ENCODE measurements at places on chromosomes 1 and 21.

- peak; percentile 4 for DNase-seq
Measured at GRCh38 chr1:106651028-106651762, 405.3 kb upstream of the PRMT6 start.

- no peak for DNase-seq
Measured at GRCh38 chr1:53410701-53411100, 48.5 kb upstream of the DMRTB1 start.

GRCh38 chr1:212718499-212718898 is 18.9 kb upstream of the BATF3 start:
- no peak for DNase-seq

DNA sequence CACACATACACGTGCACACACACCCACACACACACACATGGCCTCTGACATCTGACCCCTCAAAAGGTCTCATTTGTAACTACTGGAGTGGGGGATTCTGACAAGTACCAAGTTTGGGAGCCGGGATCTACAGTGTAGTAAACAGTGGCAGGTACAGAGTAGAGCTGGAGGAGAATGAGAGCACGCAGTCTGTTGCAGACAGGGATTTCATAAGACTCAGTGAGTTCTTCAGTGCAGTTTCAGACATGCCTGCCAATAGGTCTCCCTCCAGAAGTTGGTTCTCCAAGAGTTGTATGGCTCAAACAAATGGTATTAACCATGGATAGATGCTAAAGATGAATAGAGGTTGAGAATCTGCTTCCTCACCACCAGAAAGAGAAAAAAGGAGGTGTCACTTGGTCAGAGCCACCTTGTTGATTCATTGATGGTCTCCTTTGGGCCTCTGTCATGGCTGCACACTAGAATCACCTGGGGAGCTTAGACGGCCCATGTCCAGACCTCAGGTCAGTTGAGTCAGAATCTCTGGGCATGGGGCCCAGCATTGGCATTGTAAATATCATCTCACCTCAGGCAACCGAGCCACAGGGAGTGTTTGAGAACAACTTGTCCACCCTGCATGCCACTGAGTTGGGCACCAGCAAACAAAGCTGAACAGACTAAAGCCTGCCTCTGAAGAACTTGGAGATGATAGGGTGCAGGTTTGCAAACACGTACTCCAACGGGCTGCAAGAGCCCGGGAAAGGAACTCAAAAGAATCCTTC is 122.1 kb downstream of the EDEM3 start:
- no peak for DNase-seq

- no peak for DNase-seq
Measured at GRCh38 chr1:60235275-60235674, 161.7 kb upstream of the C1orf87 start.

- DNase-seq = peak; percentile 57
Measured at GRCh38 chr1:229093609-229094336, 177.1 kb upstream of the RAB4A start.

- DNase-seq = no peak
Measured at GRCh38 chr1:200837931-200838571, 34.7 kb upstream of the GPR25 start.

DNA sequence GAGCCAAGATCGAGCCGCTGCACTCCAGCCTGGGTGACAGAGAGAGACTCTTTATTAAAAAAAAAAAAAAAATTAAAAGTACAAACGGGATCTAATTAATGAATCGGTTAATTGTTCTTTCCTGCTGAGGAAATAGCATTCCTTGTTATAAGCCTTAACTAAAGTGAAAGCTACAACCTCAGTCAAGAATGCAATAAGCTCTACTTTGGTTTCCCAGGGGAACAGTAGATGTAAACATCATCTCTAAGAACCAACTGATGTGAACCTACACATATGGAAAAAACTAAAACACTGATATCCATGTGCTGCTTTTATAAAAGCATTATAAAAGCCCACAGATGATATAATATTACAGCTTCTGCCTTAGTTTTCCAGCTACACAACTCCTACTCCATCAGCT is 41.9 kb downstream of the LPGAT1 start:
- no peak for DNase-seq

GRCh38 chr1:232484856-232485255 is 145.1 kb downstream of the SIPA1L2 start:
- no peak for DNase-seq

GRCh38 chr1:240877605-240878004 is 265.6 kb upstream of the GREM2 start:
- DNase-seq = no peak

DNA sequence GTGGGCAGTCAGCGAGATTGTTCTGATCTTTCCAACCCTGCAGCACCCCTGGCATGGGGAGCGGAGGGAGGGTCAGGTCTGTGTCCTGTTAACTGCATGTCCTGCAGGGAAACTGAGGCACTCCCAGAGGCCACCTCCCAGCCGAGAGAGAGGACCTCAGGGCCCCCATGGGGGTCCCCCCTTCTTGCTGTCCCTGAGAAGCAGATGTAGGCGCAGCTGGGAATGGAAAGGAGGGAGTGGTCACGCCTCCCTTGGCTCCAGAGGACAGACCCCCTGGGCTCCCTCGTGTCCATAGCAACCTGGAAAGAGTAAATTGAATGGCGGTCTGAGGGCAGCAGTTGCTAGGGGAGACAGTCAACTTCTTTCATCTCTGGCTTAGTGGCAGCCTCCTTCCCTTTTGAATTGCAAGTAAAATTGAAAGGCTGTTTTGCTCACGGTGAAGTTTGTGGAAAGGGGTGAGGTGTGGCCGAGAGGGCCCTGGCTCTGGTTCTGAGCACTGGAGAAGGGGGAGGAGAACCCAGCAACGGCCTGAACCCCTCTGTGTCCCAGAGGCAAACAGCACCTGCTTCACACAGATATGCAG is 4.9 kb downstream of the CROCC start:
- peak; percentile 26 for DNase-seq

DNA sequence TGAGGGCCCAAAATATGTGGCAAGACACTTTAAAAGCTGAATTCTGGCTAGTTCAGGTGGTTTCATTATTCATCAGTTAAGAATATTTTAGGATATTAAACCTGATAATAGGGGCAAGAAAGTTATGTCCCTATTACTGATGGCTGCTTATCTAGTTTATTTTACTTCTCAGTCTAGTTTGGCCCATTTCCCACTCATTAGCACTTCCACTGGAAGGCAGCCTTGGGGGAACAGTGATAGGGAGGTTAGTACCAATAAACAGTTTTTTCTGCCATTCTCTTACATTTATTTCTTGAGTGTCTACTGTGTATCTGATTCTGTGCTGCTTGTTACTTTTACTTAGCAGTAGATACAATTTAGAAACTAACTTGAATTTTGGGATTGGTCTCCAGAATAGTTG is 9.0 kb downstream of the PPP1R12B start:
- DNase-seq = no peak

DNA sequence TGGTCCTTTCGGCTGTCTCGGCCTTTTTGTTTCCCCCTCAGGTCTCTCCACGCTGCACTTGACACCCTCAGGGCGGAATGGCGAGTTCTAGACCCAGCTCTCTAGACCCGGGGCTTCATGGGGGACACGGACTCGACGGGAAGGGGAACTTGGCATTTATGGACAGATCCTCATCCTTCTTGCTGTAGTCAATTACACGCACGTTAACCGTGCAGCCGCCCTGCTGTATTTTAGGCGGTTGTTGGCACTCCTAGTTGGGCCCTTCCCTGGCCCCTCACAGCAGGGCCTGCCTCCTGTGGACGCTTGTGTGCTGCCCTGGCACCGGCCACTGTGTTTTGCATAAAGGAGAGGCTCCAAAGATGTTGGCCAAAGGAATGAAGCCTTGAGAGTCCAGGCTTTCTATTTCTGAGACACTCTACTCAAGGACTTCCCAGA is 558 bp upstream of the BTG3 start:
- peak; percentile 42 for DNase-seq

- no peak for DNase-seq
Measured at GRCh38 chr1:94721240-94721639, 98.9 kb upstream of the SLC44A3 start.

DNA sequence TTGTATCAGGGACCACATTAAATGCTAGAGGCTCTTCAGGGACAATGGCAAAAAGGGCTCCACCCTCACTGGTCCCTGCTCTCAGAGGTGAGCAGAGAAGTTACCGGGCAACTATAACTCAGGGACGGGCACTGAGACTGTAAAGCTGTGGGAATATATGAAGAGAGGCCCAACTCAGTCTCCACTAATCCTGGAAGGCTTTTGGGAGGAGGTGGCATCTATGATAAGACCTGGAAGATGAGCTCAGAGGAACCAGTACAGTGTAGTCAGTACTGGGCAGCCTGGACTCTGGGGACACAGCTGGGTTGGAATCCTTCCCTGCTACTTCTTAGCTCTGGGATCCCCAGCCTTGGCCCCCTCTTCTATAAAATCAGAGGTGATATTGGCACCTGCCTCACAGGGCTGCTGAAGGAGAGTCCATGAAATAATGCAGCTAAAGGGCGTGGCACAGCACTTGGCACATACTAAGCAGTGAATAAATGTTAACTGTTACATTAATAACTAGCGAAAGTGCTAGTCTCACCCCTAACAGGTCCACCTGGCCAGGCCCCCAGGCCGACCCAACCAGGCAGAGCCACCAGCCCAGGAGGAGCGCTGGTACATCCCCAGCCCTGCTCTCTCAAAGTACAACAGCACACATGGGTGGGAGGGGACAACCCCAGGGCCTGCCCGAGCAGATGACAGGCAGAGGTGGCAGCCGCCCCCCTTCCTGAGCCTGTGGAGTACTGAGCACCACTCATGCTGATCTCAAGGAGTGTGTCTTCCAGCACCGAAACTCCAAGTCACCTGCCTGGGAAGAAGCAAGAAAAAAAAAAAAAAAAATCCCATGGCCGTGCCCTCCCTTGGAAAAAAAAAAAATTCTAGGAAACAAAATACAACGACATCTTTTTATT is 62.7 kb downstream of the CASZ1 start:
- DNase-seq = no peak

DNA sequence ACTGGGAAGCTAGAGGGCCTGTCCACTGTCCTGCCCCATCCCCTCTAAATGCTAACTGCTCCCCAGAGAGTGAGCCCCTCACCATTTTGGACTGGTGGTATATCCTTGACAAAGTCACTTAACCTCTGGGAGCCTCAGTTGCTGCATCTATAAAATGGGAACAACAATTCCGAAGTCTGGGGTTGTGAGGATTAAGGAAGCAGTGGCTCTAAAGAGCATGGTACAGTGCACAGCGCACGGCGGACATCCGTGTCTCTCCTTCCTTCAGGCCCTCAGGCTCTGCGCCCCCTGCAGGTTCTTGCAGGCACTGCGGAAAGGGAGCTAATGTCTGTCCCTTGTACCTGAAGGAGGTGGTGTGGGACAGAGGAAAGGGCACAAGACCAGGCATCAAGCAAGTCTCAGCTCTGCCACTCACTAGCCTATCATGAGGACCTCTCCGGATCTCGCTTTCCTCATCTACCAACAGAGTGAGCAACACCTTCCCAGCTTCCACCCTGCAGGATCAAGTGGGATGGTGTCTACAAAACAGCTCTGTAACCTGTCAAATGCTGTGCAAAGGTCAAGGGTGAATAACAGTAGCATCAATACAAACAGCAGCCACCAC is 20.1 kb downstream of the ECE1 start:
- DNase-seq = peak; percentile 75

DNA sequence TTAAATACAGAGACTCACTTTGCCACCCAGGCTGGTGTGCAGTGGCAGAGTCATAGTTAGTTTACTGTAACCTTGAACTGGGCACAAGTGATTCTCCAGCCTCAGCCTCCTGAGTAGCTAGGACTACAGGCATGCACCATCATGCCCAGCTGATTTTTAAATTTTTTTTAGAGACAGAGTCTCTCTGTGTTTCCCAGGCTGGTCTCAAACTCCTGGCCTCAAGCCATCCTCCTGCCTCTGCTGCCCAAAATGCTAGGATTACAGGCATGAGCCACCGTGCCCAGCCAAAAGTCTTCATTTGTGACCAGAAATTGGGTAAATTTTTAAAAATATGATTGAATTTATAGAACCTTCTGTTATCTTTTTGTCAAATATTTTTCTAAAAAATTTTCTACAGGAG is 17.9 kb upstream of the TARS2 start:
- no peak for DNase-seq

Data from hepatocyte (in vitro differentiated cells).